ENCODE measurements at places on chromosomes 3 and 15.

DNA sequence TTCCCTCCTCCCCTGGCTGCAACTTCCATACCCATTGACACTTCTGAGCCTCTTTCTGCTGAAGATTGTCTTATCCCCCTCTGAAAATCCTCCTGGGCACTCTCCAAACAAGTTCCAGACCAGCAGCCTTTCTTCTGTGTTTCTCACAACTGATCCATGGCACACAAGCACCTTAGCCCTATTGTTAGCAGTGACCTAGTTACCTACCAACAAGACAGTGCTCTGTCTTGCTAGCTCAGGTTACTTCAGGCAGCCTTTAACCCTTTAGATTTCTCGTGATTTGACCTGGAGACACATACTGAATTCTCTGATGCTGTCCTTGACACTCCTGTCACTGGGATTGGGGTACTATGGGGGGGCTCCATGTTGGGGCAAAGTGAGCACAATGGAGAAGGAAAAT lies 82.1 kb downstream of the GTF2E1 start:
- DNase-seq, result no peak

- no peak for DNase-seq
Observed at GRCh38 chr3:134029256-134029733, 430 bp downstream of the SLCO2A1 start.

DNA sequence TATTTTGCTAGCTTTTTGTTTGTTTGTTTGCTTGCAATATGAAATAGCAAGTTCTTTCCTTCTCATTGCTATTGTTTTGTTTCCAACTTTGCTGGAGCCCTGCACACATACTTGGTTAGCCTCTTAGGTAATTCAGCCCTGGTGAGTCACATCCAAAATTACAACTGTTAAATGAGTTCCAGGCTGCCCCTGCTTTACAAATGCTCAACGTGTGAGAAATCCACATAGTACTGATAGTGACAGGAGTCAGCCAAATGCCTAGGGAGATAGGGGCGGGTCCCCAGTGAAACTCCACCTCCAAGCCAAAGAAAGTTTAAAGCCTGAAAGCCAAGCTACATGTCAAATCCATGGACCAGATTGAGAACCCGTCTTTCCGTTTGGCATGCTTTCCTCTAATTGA lies 81.3 kb upstream of the RNF7 start:
- no peak for DNase-seq

GRCh38 chr3:32222950-32223349 lies 15.5 kb upstream of the CMTM8 start:
- DNase-seq, result no peak

DNA sequence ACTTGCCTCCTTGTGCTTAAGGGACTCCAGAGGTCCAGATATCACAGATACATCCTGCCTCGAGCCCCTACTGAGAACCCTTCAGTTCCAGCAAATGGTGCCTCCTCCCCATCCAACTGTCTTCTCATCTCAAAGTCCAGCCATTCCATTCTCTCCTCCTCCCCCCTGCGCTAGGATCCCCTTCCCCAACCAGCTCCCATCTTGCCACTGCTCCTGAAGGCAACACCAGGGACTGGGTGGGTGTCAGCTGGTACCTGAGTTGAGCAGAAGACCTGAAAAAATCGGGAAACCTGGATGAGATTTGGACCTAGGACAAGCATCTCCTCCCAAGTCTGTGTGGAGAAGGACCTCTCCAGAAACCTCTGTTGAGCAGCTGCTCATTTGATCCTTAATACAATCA lies 2.4 kb upstream of the AP3B2 start:
- no peak for DNase-seq

DNA sequence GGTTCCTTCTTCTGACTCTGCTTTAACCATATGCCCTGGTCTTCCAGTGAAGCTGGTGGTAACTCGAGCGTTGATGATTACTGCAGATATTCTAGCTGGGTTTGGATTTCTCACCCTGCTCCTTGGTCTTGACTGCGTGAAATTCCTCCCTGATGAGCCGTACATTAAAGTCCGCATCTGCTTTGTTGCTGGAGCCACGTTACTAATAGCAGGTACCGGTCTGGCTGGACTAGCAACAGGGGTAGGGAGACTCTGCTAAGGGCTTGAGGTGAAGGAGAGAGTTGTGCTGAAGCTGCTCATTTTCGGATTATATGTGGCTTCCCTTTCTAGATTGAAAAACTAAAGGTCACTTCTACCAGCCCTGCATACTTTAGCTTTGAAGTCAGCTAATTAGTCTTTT lies 16.8 kb downstream of the CLDN16 start:
- no peak for DNase-seq

- no peak for DNase-seq
Observed at GRCh38 chr15:40087068-40087810, 21.4 kb downstream of the BMF start.

DNA sequence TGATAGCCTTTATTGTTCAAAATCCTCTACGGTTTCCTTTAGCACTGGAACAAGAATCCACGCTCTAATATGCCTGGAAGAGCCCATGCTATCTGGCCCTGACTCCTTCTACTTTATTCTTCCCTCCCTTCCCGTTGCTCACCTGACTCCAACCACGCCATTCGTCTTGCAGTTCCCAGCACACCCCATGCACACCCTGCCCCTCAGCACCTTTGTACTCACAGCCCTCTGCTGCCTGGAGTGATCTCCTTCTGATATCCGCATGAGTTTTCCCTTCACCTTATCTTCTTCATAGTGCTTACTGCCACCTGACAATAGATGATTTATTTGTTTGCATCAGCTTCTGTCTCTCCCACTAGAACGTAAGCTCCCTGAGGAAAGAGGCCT lies 16.6 kb upstream of the BCL2A1 start:
- DNase-seq, result no peak

DNA sequence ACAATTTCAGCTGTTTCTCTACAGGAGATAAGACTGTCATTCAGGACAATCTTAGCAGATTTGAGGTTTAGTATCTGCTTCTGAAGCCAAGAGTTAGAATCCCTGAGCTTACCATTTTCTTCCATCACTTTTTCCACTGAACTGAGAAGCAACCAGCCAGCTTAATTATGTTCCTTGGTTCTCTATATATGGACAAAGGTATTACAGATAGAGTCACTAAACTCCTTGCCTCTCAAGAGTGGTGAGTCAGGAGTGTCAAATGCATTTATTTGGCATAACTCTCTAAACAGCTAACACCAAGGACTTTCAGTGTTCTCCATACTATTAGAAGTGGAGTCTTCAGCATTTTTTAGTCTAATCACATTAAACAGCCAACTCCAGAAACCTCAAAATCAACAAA lies 239.3 kb downstream of the ALCAM start:
- no peak for DNase-seq

DNA sequence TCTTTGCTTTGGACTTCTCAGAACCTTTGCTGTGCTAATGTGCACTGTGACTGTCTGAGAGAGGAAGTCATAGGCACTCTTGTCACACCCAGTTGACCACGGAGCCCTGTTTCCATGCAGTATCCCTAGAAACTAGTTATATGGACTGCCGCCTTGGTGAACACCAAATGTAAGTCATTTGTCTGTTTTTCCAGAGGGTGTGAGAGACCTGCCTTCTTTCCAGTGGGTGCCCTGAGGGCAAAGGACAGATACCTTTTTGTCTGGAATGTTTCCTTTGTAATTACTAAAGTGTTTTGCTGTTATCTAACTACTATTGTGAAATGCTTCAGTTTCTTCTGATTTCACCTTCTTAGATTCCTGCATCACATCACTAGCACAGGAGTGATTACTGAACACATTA lies 91.8 kb downstream of the LARS2 start:
- no peak for DNase-seq

DNA sequence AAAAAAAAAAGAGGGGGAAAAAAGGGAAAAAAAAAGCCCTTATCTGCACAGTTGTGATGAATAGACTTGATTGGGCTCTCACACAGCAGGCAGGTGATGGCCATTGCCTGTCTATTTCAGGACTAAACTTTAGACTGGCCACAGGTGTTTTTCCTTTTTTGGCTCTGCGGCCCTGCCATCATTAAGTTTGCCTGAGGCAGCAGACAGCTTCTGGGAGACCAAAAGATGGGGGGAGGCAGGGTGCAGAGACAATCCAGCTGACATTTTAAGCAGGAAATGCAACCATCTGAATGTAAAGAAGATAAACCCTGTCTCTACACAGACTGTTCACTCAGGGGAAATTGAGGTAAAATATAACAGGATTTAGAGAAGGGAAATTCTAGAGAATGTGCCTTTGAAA lies 295.0 kb upstream of the KCNH8 start:
- no peak for DNase-seq

- DNase-seq, result no peak
Observed at GRCh38 chr15:70281811-70282307, 184.1 kb upstream of the TLE3 start.

DNA sequence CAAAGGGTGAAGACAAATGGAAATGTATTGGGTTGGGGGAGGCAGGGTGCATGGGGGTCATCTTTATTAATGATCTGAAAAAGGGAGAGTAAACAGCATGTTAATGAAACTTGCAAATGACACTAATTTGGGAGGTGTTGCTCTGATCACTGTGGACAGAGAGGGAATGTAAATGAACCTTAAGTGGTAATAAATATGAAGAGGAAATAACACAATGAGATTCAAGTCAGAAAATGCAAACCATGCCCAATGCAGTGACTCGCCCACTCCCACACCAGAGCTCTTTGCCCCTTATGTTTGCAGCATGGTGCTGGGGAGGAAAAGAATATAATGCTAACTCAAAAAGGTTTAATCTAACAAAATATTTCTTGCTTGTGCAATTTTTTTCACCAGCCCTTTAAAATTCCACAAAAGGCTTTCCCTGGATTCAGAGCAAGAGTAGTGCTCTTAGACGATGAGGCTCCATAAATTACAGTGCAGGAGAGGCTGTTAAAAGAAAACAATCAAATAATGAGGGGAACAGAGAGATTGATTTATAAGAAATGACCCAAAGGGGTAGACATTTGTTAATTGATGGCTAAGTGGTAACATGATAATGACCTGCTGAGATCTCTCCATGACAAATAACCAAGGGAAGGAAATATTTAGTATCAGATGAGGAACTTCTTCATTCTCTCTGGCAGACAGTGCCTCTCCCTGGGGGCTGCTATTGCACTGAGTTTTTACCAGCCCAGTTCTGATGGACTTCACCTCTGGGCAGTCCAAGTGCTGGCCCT lies 210.0 kb upstream of the PPP2R3A start:
- no peak for DNase-seq

GRCh38 chr3:69767571-69767970 lies 28.3 kb downstream of the MITF start:
- no peak for DNase-seq

- DNase-seq, result no peak
Observed at GRCh38 chr3:132161608-132162007, 126.8 kb upstream of the CPNE4 start.

DNA sequence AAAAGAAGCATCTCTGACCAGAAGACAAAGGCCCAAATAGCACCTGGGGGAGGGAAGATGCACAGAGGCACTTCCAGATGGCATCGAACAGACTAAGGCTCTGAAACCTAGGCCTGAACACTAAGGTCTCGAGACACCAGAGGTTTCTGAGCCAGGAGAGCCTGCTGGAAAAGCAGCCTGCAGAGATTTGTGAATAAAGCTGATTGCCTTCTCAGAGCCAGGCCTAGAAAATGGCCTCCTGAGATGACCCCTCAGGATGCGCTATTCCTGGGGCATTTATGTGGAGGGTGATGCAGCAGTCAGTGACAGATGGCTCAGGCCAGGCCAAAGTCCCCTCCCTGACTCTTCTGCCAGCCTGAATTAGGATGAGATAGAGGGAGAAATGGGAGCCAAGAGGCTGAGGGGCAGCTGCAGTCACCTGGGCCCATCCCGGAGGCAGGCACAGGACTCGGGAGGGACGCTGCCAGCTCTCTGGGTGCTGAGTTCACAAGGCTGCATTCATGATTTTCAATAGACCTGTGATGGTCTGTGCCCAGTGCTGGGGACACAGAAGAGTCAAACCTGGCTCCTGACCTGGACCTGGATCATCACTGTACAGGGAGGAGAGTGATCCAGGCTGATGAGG lies 6.9 kb downstream of the PRSS50 start:
- no peak for DNase-seq

DNA sequence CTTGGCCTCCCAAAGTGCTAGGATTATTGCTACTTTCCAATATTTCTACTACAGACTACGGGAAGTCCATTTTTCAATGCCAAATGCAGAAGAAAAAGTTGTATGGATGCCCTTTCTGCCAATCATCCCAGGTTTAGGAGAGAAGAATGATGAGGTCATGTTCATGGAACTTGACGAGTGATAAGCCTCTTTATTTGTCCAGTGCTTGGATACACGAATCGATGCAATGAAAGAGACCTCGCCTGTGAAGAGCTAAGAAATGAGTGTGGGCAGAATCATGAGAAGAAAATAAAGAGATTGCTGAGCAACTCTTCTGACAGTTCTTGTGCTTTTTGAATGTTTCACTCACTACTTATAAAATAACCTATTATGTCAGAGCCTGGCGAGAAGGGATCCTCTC lies 996 bp upstream of the SLC28A1 start:
- no peak for DNase-seq

GRCh38 chr3:37803726-37804469 lies 57.8 kb upstream of the CTDSPL start:
- DNase-seq, result no peak

- DNase-seq, result no peak
Observed at GRCh38 chr3:159732172-159733111, 256.2 kb upstream of the IL12A start.

- DNase-seq, result no peak
Observed at GRCh38 chr3:128146201-128146600, 7.1 kb upstream of the EEFSEC start.

DNA sequence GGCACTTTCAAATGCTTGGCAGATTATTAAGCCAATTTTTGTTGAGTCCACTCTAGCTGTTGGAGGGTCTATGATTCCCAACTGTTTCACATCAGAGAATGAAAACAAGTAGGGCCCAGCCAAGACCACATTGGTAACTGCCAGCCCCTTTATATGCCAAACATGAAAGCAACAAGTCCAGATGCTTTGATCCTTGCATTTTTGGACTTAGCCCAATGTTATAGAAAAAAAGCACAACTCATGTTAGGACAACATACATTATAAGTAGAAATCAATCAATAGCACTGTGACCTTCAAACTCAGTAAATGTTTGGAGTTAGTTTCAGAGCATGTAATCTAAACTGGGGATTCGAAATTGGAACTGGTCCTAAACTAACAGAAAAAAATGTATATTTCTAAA lies 674.7 kb downstream of the MECOM start:
- no peak for DNase-seq

Measured in activated naive CD8-positive, alpha-beta T cell treated with anti-CD3 and anti-CD28 coated beads, Interleukin-2, amount 50 U/mL, for 24 hours (primary cell).